ENCODE measurements at places on chromosomes 2 and 18.

GRCh38 chr18:35620765-35621164 lies 39.2 kb downstream of the GALNT1 start:
- no peak for DNase-seq

DNA sequence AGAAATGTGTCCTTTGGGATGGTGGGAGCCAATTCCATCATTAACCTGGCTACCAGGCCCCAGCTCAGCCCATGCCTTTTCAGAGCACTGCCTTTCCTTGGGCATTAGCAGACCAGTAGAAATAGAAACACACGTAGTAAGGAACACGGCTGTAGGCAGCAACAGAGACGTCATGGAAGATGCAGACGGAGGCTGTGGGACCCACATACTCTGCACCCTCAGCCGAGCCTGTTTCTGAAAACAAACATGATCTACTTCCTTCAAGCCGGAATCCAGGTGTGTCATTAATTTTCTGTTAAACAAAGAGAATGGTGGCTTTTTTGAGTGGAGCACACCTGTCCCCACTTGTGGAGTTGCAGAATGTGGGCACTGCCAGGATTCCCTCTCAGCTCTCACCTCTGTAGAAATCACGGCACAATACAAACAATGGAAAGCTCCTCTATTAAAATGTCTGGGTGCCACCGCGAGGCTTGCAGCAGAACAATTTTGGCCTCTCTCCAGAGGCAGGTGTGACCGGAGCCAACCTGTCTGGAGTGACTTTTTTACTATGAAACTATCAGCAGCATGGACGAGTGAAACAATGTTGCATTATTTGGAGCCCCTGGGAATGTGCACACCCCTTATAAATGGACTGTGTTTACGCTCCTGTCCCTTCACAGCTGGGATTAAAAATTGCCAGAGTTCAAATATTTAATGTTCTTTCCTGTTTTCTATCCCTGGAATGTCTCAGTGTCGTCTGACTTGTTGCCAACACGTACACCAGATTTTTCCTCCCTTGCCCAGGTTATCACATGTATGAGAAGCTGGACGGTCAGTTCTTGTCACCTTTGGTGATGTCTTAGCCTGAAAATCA lies 31.7 kb downstream of the SPP2 start:
- no peak for DNase-seq

DNA sequence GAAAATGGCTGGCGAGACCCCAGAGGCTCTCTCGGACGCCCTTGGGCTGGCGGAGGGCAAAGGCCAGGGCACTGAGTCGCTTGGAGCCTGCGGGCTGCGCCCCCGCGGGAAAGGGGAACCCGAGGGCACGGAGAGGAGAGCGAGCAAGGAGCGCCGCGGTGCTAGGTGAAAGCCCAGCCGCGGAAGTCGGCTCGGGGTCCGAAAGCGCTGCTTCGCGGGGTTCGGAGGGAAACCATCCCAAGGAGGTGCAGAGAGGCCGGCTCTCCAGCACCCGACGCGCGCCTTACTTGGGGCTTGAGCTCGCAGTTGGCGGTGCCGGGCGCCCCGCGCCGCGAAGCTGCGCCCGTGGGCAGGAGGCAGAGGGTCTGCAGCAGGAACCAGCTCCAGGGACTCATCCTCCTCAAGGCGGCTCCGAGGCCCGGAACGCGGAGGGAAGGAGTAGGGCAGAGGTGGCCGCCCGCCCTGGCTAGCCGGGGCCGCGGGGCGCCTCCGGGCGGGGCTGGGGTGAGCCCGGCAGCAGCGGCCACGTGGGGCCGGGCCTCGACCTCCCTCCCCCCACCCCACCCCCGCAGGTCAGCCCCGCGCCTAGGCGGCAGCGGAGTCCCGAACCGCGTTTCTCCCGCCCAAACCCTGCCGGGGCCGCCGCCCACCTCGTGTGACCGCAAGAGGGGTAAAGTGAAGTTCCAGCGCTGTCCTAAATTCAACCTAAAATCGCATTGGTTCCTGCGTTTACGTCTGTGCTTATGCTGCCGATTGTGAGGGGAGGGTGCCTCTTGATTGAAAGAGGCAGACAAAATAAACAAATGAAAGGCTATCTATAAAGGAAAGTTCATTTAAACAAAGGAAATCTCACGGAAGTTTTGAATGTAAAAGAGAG lies at the start of gene TRABD2A:
TSS of gene TRABD2A (minus strand) at position 440 of the 877 bp plus-strand sequence. CDS start at position 395, 45 bp downstream.
- DNase-seq, result no peak

GRCh38 chr2:47617523-47618271 lies 165.2 kb upstream of the MSH6 start:
- DNase-seq, result no peak

- DNase-seq, result no peak
These were observed 6.5 kb downstream of the TEX261 start for GRCh38 chr2:70988151-70988550.

- no peak for DNase-seq
These were observed 369.2 kb downstream of the GALNT13 start for GRCh38 chr2:154240921-154241379.

DNA sequence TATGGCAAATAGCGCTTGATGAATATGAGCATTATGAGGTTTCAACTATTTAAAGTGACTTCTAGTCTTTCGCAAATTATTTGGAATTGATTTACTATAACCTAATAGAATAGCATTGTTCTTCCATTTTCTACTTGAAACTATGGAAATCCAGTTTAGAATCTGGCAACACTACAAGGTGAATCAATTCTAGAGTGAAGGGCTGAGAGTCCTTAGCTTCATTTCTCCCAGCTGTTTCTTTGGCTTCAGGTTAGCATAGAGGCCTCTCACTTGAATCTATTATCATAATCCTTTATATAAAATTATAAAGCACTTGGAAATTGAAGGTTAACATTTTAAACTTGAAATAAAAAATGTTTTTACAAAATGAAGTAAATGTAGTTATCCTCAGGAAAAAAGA lies 318.8 kb downstream of the CCDC85A start:
- no peak for DNase-seq

- DNase-seq, result no peak
These were observed 20.4 kb downstream of the TGFBRAP1 start for GRCh38 chr2:105309147-105309545.

DNA sequence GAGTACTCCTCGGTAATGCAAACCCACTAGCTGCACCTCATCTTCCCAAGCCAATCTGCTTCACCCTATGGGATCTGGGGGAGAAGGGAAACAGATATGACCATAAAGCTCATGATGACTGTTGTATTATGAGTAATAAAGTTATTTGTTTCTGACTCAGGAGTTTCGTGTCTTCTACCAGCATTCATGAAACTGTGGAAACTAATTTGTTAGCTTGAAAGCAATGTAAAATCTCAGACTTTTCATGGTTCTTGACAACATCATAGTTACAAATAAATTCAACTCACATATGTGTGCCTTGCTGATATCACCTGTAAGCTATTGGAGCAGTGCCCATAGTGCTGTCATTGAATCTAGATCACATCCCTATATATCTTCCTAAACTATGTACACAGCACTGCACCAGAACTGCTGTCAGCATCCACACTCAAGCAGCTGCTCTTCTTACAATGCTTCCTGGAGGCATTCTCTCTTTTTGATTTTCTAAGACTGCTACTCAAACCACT lies 135.6 kb upstream of the KYNU start:
- DNase-seq, result no peak

GRCh38 chr18:62196079-62196478 lies 9.0 kb downstream of the RELCH start:
- DNase-seq, result no peak

DNA sequence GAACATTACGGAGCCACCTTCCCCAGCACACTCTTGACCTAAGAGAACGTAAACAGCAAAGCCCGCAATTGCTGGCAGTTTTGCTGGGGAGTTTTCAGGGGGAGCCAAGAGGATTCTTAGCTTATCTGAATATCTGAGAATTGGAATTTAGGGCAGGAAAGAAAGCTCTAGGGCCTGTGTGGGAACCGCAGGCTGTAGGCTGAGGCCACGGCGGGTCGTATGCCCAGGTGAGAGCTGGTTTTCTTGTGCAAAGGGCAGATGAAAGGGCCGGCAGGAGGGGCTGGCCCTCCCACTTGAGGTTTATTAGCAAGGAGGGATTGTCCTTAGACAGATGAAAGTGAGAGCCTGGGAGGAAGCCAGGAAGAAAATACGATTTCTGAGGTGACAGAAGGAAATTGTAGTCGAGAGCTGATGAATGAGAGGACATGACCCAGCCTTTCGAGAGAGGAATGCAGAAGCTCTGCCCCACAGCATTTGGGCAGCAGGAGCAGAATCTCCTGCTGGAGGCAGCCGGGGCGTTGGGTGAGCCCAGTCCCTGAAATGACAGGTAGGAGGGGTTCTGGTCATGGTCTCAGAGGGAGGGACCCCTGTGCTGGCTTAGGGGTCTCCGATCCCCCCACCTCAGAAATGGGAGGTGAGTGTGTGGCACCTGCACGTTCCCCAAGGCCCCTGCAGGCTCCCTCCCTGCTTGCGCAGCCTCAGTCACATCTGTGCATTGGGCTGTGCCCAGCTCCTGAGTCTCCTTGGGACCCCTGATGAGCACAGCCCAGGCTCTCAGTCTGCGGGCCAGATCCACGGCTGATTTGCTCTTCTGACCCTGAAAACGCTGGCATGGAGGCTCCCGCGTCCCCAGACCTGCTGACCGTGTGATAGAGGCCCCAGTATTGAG lies 61.1 kb downstream of the CABLES1 start:
- no peak for DNase-seq

DNA sequence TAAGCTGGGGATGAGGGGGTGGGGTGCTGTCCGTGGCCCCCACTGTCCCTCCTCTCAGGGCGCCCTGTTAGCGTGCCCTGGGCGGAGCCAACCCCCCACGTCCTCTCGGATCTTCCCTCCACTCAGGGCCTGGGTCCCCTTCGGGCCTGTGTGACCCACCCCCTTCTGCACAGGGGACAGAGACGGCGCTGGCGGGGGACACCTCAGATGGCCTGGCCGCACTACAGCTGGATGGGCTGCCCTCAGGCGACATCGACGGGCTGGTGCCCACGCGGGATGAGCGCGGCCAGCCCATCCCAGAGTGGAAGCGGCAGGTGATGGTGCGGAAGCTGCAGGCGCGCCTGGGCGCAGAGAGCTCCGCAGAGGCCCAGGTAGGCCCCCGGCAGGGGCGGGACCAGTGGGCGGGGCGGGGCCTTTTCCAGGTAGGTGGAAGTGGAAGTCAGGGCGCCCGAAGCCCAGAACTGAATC lies 9.9 kb upstream of the KLHL30 start:
- DNase-seq, result no peak

DNA sequence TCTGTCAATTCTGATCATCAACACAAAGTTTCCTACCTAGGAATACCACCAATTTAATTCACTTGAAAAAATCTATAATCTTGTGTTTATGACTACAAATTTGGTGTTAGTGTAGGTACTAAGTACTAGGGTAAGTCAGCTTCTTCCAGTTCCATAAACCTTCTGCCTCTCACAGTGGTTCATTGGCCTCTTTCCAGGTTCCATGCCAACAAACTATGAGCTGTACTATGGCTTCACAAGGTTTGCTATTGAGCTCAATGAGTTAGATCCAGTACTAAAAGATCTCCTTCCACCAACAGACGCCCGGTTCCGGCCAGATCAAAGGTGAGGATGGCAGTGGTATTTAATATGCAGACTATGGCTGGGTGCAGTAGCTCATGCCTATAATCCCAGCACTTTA lies 58.8 kb downstream of the PRKRA start:
- DNase-seq, result peak; percentile 39

- peak; percentile 12 for DNase-seq
These were observed 264.5 kb downstream of the BCL2 start for GRCh38 chr18:63054901-63055584.

GRCh38 chr2:70089983-70090525 lies 2.8 kb downstream of the PCBP1 start:
- no peak for DNase-seq

DNA sequence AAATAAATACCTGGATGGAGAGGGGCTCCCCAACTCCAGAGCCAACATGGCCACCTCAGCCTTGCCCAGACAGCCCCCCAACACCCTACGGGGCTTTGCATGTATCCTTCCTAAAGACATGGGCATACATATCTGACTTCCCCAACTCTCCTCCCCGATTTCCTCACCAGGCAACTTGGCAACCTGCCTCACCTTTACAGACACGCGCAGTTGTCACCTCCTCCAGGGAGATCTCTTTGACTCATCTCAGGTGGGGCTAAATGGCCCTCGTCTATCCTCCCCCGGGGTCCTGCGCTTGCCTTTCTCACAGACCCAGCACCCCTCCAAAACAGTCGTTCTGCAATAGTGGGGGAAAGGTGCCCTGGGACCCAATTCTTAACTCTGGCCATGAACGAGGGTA lies 10.6 kb upstream of the BIN1 start:
- DNase-seq, result no peak

DNA sequence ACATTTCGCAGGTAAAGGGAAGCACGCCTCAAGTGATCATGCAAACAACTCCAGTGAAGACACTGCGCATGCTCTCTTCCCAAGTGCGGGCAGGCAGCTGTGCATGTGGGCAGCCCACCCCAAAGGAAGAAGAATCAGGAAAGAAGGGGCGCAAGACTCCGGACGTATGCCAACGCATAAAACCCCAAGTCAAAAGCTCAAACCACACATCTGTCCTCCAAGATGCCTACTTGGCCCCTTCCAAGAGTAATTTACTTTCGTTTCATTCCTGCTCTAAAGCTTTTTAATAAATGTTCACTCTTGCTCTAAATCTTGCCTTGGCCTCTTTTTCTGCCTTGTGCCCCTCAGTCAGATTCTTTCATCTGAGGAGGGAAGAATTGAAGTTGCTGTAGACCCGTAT lies 254.9 kb downstream of the PIEZO2 start:
- no peak for DNase-seq

DNA sequence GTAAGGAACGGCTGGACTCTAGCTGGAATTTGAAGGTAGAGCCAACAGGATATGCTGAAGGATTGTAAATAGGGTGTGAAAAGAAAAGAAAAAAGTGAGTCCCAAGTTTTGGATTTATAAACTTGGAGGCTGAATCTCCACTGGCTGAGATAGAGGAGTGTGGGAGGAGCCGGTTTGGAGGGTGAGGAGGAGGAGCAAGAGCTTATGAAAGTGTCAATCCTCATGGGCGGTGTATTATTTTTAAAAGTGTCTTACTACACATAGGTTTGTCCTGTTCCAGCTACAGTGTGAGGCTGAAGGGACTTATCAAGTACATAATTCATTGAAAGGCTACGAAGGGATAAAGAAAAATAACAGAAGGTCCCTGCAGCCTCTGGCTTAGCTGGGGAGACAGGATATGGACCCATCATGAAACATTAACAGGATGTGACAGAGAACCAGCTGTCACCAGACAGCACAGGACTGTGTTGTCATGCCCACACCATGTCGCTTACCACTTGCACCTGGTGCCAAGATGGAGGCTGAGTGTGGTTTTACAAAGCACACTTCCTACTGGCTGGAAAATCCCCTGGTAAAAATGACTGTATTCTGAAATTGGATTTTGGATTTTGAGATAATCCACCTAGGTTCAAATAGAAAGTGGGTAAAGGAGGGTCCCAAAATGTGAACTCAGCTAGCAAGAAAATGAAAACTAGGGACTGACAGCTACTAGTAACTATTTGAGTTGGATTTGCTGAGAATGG lies 2.5 kb upstream of the MREG start:
- no peak for DNase-seq
